Neural progenitor cell (in vitro differentiated cells): ENCODE measurements at places on chromosomes 12 and 14.

GRCh38 chr14:66315548-66315947 is 170.6 kb upstream of the CCDC196 start:
- peak; percentile 14 for DNase-seq

DNA sequence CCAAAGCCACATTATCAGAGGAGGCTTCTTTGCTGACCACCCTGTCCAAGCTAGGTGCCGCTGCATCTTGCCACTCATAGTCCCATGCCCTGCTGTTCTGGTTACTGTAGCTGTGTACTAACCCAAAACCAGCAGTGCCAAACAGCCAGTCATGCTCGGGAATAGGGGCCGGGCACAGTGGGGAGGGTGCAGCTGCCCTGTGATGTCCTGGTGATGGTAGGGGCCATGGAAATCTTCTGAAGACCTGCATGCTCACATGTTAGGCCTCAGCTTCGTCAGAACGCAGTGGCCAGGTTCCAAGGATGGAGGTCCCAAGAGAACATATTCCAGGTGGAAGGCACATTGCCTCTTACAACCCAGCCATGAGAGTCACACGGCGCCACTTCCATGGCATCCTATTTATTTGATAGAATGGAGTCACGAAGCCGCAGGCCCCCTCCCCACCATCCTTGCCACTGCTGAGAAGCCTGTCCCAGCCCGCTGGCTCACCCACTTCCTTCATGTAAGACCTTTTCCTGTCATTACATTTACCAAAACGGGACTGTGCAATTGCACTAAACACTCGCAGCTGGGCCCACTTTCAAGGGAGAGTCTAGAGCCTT is 48.5 kb downstream of the FAM222A start:
- no peak for DNase-seq

GRCh38 chr12:87047691-87048090 is 791.5 kb upstream of the MGAT4C start:
- DNase-seq: no peak

DNA sequence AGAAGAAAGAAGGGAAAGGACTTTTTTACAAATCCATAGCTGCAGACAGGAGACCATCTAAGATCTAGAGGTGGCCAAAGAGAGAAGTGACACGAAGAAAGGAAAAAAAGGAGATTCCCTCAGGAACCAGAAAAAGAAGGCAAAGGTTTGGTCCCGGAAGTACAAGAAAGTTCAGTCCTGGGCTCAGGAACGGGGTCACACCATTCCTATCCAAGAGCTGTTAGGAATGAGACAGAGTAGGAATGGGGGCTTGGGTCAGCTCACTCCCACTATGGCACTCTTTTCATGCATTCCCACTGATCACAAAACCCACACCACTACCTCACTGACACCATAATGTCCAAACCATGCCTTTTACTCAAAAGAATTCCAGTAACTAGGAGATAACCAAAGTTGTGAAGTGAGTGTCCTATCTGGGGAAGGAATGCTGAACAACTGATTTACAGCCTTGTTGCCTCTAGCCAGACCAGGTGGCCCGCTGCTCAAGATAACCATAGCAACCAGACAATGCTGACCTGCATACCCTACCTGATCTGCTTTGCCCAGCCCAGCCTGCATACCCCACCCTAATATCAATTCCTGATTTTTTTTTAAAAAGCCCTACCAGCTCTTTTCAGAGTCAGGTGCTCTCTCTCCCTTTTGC is 8.4 kb downstream of the PPP2R3C start:
- DNase-seq: no peak

DNA sequence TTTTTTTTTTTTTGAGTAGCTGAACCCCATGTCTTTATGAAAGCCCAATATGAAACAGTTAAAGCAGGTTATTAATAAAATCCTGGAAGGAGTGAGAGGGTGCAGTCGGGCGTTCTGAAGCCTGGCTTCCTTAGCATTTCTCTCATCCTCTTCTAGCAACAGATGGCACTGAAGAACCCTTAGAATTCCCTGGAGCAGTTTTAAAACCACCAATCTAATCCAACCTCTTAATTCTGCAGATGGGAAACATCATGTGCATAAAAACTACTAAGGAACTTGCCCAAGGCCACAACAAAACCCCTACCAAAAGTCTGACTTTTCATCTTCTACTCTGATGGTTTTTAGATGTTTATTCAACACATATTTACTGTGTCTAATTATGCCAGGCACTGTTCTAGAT is 25.2 kb downstream of the PRDM4 start:
- DNase-seq: no peak

GRCh38 chr14:99759546-99759925 is 33.7 kb upstream of the EML1 start:
- no peak for DNase-seq

DNA sequence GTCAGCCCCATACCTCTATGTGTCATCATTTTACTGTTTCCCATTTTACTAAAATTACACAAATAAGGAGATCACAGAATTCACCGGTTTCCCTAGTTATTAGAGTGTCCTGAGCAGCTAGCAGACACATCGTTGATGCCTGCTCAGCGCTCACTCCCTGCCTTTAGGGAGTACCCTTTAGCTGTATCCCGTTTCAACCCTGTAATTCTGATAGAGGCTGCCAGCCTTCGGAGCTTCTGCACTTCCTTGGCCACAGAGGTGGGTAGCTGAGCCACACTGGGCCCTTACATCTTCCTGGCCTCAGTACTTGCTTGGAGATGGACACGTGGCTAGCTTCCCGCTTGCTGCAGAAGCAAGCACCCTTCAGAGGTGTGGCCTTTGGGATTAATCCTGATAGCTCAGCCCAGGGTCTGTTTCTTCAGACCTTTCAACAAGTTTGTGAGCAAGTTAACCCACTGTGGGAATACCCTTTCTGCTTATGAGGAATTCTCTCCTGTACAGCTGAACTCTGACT is 14.3 kb upstream of the FBXW8 start:
- no peak for DNase-seq

DNA sequence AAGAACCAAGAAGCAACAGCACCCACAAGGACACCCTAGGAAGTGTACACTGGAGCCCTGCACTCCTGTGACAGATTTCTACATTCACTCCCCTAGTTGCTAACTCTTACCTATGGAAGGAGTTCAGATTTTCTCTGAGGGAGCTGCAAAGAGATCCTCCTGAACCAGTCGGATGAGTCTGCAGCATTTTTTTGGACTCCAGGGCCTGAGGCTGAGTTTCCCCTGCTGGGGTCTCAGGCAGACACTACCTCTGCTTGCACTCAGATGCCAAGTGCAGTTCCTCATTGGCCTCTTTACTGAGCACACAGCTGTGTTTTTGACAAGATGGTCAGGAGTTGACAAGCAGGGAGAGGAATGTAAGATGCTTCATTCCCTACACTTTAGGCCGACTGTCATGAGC is 153.2 kb upstream of the RBM19 start:
- no peak for DNase-seq

DNA sequence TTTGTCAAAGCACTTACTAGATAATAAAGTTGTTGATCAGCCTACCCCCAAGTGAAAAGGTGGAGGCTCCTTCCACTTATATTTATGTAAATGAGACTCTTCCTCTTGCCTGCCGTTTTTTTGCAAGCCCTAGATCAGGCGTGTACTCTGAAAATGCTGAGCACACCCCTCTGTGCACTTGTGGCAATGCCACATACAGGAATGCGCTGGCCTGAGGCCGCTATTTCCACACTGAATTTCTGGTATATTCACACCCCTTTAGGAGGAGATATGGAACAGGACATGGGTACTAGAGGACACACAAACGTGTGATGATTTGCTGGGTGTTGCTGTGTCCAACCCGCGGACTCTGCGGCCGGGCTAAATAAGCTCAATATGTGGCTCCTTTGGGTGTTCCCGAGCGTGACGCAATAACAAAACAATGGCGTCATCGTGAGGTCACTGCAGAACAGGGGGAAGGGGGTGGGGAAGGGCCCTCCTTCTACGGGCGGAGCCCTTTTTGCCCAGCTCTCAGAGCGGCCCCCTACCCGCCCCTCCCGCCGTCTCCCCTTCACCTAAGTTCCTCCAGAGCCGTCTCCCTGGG is 554 bp upstream of the TSPAN31 start:
- no peak for DNase-seq

DNA sequence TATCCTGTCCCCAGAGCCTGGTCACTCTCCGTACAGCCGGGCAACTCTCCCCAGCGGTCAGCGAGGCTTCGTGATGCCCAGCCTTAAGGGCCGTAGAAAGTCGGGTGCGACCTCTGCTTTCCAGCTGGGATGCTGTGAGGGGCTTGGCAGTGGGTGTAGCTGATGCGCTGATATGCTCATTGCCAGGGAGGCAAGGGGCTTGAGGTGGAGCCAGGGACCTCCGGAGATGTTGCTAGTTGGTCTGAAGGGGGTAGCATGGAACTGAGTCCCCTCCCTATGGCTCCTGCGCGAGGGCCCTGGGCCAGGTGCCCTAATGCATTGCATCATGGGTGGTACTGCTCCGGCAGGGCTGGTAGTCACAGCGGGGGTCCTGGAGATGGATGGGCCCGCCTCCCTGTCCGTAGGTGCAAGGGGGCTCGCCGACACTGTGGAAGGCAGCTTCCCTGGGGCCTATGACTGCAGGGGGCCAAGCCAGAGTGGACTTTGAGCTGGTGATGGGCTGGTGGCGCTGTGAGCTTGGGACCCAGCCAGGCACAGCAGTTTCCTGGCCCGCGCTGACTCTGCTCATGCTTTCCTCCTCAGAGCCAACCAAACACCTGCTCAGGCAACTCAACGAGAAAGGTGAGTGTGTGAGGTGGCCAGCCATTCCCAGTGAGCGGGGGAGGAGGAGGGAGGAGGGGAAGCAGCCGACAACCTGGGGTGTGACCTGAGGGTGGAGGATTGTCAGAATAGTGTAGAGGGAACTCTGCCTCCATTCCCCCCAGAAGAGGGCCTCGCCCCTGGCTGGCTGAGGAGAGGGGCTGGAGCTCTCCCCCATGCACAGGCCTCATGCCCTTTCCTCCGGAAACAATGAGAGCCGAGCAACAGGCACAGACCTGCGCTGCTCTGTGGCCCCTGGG is 32.3 kb downstream of the PLEKHG3 start:
- DNase-seq: no peak

- no peak for DNase-seq
These were observed 34.7 kb upstream of the NRXN3 start for GRCh38 chr14:78135450-78135891.

DNA sequence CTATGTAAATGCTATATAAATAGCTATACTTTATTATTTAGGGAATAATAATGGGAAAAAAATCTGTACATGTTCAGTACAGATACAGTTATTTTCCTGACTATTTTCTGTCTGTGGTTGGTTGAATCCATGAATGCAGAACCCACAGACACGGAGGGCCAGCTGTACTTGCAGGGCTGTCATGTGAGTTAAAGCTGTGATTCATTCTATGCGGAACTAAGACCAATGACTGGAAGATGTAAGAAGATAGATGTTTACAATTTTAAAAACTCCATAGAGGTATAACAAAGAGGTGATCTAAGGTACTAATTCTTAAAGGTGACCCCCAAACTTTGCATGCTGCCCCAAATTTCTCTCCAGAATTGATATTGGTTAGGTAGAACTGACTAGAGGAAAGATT is 14.6 kb downstream of the PCNX4 start:
- DNase-seq: no peak

GRCh38 chr14:75499084-75499875 is 23.0 kb upstream of the BATF start:
- DNase-seq: no peak

DNA sequence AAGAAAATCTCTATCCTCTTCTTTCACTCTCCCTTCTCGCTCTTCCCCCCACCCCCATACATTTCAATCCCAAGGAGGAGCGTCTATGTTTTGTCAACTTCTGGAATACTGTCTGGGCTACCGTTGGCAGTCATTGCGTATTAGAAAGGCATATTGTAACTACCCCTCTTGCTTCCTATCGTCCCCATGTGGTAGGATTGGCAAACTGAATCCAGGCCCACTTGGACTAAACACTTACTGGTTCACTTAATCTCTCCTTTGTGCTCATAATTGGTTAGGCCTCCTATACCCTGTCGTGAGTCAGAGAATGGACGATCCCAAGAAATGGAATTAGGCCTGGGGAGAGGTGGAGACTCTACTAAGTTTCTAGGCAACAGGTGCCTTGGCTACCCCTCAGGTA is 68.8 kb upstream of the SLC8A3 start:
- peak; percentile 36 for DNase-seq

DNA sequence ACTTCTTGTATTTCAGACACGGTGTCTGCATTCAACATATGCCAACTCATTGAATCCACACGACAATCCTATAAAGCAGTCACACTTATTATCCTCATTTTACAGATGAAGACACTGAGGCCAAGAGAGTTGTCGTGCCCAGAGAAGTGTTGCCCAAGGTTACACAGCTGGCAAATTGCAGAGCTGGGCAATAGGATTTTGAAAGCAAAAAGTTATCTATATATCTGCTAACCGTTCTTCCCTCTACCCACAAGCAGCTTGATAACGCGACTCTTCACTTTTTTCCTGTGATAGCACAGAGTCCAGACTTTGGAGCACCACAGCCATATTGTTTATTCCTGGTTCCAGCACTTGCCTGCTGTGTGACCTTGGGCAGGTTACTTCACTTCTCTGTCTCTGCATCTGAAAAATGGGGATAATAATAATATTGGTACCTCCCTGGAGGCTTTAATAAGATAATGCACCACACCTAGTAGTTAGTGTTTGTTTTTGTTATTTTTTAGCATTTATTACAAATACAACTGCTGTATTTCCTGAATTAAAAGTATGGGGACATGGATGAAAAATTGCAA is 82.2 kb downstream of the CHST11 start:
- DNase-seq: no peak

GRCh38 chr14:67526676-67527459 is 6.2 kb upstream of the PLEKHH1 start:
- DNase-seq: peak; percentile 68

GRCh38 chr12:14260011-14260993 is 105.2 kb upstream of the ATF7IP start:
- DNase-seq: peak; percentile 93

GRCh38 chr14:20116748-20117147 is 6.2 kb downstream of the OR4K17 start:
- no peak for DNase-seq

GRCh38 chr12:15423629-15424028 is 101.3 kb downstream of the PTPRO start:
- DNase-seq: no peak
